ENCODE measurements at places on chromosomes 1 and 21.
A peak's percentile ranks its signal among the peaks of the same experiment; 100 is the strongest.

- no peak for DNase-seq
Measured at GRCh38 chr1:202858789-202859414, 30.0 kb downstream of the RABIF start.

GRCh38 chr1:1858382-1859086 lies 32.4 kb downstream of the GNB1 start:
- DNase-seq, result peak; percentile 62

GRCh38 chr1:31703431-31704270 lies at the start of gene COL16A1:
COL16A1 (minus strand) TSS chr1:31704017; CDS start chr1:31702193, 1,824 bp downstream.
- no peak for DNase-seq

GRCh38 chr21:36628761-36629460 lies 70.0 kb upstream of the SIM2 start:
- no peak for DNase-seq

- DNase-seq, result no peak
Measured at GRCh38 chr1:199287647-199288046, 648.8 kb downstream of the PTPRC start.

- no peak for DNase-seq
Measured at GRCh38 chr1:222754366-222755139, 17.6 kb downstream of the FAM177B start.

GRCh38 chr1:205918955-205919746 lies 24.1 kb downstream of the SLC26A9 start:
- peak; percentile 52 for DNase-seq

- DNase-seq, result no peak
Measured at GRCh38 chr1:113990961-113991360, 11.7 kb downstream of the OLFML3 start.

GRCh38 chr21:45780647-45781046 lies 137.1 kb downstream of the PCBP3 start:
- no peak for DNase-seq

DNA sequence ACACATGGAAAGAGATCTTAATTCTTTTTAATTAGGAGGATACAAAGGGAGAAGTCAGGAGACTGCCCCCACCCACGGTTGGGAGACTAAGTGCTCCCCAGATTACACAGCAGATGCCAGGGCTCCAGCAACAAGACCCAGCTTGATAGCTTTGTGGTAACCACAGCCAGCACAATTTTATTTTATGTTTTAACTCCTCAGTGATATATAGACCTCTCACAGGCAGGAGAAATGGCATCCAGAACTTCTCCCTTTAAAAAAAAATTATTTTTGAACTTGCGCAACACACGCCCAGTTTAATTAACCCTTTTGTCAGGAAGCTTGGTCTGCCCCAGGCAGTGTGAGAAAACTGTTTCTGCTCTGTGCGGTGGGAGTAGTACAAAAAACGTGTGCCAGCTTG lies 62.6 kb upstream of the ACOT11 start:
- DNase-seq, result no peak

DNA sequence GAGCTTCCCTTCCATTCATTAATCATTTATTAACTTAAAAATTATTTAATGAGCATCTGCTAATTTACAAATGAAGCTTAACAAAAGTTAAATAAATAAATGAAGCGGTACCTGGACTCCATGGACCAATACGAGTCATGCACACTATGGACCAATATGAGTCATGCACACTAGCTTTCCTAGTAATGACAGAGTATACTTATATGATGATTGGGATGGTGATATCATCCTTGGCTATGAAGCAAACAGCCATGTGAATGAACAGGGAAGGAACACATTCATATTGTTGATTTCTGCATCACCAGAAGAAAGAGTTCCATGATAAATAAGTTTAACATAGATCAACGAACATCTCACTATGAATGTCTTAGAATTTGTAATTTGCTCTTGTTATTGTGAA lies 109.9 kb downstream of the SPAG17 start:
- no peak for DNase-seq

- no peak for DNase-seq
Measured at GRCh38 chr1:40892354-40892753, 30.2 kb upstream of the CITED4 start.

- no peak for DNase-seq
Measured at GRCh38 chr1:198486903-198487302, 53.6 kb downstream of the ATP6V1G3 start.

DNA sequence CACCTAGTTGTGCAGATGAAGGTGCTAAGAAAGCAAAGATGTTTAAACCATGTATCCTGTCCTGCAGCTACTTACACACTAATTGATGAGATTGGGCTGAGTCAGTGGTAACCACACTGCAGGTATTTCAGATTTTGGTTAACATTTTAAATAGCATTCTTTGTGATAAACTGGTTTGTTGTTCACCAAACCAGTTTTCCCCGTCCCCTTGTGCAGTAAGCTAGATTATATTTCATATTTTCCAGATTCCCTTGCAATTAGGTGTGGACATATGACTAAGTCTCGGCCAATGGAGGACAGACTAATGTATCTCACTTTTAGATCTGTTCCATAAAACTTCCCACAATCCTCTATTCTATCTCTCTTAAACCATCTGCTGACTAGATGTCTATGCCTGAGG lies 320.4 kb downstream of the RWDD3 start:
- DNase-seq, result no peak

GRCh38 chr1:205088341-205088740 lies 4.1 kb upstream of the TMEM81 start:
- DNase-seq, result no peak

GRCh38 chr1:198860371-198860770 lies 221.5 kb downstream of the PTPRC start:
- DNase-seq, result no peak

DNA sequence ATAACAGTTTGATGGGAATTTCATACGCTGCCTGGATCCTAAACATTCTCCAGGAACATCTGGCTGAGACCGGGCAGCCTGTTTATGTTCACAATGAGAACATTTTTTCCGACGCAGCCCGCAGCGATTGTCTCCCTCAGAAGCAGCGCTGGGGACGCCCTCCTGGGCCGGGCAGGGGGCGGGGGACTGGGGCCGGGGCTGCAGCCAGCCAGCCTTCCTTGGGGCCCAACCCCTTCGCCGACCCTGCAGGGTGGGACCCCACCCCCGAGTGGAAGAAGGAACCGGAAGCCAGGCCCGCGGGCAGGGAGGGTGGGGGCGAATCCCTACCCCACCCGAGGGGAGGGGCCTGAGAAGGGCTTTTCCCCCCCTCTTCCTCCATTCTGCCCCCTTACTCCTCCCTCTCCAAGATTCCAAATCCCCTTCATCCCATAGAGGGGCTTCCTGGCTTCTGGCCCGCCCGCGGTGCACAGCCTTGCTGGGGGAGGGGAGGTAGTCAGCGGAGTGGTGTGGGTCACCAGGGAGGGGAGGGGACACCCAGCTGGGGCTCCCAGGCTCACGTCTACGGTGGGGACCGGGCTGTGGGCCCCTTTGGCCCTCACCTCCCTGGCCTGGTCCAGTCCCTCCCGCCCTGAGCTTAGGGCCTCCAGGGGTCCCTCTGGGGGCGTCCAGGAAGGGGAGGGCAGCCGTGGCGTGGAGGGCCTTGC lies 60.6 kb downstream of the WNT9A start:
- DNase-seq, result no peak

GRCh38 chr1:59015708-59016107 lies 231.9 kb upstream of the JUN start:
- DNase-seq, result no peak

DNA sequence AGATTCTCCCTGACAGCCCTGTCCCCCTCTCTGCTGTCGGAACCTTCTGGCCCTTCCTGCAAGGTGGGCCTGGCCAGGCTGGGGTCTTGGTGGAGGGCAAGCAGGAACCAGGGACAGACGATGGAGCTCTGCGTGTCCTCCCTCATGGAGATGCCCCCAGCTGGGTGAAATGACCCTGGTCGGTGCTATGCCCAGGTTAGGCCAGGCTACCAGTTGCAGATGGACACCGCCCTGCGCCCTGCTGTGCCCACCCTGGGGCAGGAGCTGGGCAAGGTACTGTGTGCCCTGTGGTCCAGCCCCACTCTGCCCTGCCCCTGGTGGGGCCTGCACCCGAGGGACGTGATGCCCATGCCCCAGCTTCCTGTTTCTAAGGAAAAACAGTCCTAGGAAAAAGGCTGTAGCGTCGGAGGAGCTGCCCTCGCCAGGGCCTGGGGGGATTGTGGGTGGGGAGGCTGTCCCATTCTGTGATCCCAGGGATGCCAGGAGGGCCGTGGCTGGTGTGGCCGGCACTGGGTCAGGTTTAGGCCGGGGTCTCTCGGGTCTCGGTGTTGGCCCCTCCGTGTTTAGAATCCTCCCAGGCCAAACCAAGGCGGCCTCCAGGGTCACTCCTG lies 77.6 kb downstream of the MORN1 start:
- no peak for DNase-seq

- DNase-seq, result no peak
Measured at GRCh38 chr1:36864182-36864822, 170.0 kb downstream of the GRIK3 start.

GRCh38 chr1:185044387-185044786 lies 971 bp upstream of the RNF2 start:
- no peak for DNase-seq

DNA sequence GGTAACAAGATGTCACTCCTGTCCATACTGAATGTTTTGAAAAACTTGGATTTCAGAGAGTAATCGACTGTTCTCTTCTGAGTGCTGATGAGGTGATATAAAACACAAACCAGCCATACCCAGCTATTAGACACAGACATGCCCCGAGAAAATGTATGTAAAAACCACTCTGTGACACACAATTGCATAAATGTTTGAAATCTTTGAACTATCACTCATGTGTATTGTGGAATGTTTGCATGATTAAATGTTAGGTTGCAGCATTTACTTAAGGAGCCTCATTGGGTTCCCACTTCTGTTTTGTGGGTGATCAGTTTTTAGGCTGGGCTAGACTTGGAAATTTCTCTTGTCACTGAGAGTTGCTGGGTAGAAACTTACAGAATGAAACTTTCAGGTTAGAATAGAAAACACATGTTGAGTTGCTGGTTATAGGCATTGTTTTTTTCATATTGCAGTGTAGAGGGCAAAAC lies 270.4 kb upstream of the B3GALT2 start:
- DNase-seq, result no peak

DNA sequence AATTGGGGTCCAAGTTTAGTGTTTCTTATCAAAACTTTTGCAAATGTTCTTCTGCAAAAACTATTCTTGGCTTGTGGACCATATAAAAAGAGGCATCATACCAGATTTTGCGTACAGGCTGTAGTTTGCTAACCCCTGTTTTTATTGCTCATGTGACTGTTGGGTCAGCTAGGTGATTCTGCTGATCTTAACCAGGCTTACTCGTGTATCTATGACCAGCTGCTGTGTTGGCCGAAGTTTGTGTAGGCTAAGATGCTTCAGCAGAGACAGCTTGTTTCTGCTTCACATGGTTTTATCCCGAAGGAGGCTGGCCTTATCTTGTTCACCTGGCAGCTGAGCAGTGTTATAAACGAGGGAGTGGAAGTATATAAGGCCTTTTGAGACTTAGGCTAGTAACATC lies 38.2 kb downstream of the POU2F1 start:
- DNase-seq, result no peak

GRCh38 chr1:66405061-66405460 lies 128.9 kb upstream of the SGIP1 start:
- no peak for DNase-seq

- peak; percentile 20 for DNase-seq
Measured at GRCh38 chr1:101820071-101820470, 176.7 kb downstream of the OLFM3 start.

- DNase-seq, result no peak
Measured at GRCh38 chr1:155529109-155529508, 33.5 kb downstream of the ASH1L start.

- no peak for DNase-seq
Measured at GRCh38 chr1:167092653-167093052, 1.2 kb upstream of the STYXL2 start.

- DNase-seq, result no peak
Measured at GRCh38 chr1:239856924-239857323, 234.8 kb upstream of the FMN2 start.

DNA sequence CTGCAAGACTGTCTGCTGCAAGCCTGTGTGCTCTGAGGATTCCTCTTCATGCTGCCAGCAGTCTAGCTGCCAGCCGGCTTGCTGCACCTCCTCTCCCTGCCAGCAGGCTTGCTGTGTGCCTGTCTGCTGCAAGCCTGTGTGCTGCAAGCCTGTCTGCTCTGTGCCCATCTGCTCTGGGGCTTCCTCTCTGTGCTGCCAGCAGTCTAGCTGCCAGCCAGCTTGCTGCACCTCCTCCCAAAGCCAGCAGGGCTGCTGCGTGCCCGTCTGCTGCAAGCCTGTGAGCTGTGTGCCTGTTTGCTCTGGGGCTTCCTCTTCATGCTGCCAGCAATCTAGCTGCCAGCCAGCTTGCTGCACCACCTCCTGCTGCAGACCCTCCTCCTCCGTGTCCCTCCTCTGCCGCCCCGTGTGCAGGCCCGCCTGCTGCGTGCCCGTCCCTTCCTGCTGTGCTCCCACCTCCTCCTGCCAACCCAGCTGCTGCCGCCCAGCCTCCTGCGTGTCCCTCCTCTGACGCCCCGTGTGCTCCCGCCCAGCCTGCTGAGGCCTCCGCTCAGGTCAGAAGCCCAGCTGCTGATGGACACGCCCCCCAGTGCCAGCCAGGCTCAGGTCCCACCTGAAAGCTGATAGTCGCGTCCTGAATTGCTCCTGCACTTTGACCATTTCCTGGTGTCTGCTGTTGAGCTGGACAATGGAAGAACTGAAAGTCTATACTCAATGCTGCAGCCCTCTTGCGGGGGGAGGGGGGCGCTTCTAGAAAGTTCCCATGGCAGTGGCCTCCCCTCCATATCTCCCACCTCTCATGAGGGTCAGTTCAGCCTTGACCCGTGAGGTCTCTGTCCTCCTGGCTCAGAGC lies 1.2 kb downstream of the KRTAP10-4 start:
- peak; percentile 86 for DNase-seq

- no peak for DNase-seq
Measured at GRCh38 chr1:15322648-15323350, 75.8 kb downstream of the FHAD1 start.

- DNase-seq, result no peak
Measured at GRCh38 chr1:239386453-239387303, at the start of gene CHRM3. CHRM3 (plus strand) TSS chr1:239386568; CDS start chr1:239907452, 520,884 bp downstream.

Data from HepG2 (cell line).